Common myeloid progenitor, CD34-positive (primary cell): ENCODE measurements at places on chromosomes 1 and 21.

DNA sequence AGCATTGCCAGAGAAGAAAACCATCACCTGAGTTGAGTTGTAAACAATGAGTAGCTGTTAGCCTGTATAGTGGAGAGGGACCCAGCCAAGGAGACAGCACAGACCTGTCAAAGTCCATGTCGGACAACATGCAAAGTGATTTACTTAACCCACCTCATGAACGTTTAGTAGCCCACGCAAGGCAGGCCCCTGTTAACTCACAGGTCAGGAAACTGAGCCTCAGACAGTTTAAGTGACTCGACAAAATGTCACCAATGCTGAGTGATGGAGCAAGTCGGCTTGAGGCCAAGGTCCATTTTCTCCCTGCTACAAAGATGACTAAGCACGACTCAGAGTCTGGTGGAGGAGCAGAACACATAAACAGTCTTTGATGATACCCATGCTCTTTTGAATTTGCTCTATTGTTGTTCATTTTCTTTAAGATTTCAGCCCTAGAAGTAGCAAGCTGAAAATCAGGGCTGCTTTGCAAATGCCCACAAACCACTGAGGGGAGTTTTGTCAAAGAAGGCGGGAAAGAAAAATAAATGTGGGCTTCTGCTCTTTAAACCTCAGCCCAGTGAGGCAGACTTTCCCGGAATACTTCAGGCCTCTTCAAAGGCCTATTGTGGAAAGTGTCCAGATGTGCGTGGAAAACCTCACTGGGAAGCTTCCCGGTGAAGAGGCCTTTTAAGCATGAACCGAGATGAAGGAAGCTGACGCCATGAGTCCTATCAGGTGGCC is 83.8 kb upstream of the HOOK1 start:
- DNase-seq = peak; percentile 86

DNA sequence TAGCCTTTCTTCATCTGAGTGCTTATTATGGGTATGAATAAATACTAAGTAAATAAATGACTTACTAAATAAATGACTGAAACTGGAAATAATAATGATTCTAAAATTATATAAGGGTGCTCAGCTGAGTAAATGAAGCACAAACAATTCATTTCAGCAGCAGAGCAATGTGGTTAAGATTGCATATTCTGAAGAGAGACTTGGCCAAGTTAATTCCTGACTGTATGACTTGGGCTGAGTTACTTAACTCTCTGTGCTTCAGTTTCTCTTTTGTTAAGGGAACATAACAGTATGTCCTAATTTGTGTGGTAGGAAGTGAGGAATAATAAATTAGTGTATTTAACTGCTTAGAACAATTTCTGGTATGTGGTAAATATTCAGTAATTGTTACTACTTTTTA is 19.1 kb downstream of the AGL start:
- no peak for DNase-seq

DNA sequence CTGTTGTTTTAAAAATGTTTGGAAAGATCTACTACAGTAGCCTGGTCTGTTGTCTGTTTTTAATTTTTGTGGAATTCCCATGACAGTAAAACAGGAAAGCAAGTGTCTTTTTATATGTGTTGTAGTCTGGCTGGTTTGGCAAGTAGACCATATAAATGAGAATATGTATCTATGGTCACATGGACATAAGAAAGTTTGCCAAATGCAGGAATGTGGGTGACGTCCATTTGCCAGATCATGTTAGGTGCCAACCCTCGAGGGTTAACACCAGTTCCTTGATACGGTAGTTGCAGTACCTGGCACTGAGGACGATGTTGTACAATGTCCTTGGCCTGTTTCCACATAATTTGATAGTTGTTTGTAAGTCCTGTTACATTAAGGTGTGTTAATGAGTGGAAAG is 6.2 kb downstream of the DAP3 start:
- no peak for DNase-seq

DNA sequence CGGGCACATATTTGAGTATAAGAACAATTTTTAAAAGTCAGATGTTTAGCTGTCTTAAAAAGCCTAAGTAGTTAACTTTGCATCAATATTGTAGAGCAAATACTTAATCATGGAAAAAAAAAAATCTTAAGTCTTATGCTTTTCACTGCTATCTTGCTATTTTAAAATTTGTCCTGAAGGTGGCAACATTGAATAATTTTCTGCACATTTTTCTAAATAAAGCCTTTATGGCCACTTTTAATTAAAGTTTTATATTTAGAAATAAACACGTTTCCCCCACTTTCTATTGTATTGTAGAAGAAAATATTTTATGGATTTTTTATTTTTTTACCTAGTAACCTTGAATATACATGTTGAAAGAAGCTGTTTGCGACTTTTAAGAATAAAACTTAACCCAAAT is 198.8 kb downstream of the AMY1C start:
- peak; percentile 41 for DNase-seq

DNA sequence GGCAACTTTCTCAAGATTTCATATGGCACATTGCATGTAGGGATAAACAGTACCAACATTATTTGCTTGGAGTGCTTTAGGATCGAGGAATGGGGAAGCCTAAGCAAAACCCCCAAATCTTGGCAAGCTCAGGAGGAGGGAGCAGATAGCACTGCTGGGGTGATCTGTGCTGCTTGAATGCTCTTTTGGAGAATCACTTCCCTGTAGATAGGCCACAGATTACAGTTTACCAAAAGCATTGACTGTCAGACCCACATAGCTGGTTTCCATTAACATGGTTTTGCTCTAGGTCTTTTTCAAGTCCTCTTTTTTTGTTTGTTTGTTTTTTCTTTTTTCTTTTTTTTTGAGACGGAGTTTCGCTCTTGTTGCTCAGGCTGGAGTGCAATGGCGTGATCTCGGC is 36.8 kb downstream of the OR13G1 start:
- no peak for DNase-seq

GRCh38 chr1:20115479-20115878 is 3.9 kb downstream of the PLA2G2D start:
- no peak for DNase-seq

DNA sequence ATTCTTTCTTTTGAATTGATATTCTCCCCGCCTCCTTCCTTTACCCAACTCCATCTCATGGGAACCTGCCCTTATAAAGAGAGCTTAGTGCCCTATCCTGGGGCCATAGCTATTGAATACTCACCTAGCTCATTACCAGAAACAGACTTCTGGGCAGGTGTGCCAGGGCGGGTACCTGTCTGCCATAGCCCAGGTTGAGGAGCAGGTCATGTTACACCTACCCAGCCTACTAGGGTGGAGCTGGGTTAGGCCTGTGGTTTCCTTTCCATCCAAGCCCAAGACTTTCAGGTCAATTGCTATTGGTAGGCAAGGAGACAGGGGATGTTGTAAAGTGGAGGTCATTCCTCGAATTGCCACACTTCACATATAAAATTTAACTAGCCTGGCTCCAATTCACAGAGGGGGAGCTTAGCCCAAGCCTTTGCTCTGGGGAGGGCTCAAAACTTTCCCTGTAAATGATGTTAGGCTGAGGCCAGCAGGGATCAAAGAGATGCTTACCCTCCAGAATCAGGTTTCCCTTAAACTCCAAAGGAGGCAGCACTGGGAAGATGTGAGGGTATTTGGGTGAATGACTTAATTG is 87.1 kb upstream of the IPO9 start:
- DNase-seq = no peak

DNA sequence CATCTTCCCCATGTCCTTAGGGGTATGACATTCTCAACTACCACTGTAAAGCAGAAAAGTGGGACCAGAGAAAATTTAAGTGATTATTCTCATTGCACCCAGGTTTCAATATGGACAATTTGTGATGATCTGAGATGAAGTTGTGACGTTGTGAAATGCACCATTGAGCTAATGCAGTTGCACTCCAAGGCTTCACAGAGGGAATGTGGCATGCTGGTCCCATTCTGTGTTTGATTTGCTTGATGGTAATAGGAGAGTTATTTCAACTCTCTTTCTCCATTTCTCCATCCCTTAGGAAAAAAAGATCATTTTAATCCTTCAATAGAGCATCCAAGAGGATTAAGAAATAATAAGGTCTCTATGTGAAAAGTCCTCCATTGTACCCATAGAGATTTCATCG is 136.6 kb downstream of the SLC30A10 start:
- DNase-seq = no peak

GRCh38 chr1:31617916-31618746 is 642 bp downstream of the HCRTR1 start:
- DNase-seq = peak; percentile 78

GRCh38 chr1:212909652-212910063 is 40.7 kb upstream of the VASH2 start:
- DNase-seq = no peak

DNA sequence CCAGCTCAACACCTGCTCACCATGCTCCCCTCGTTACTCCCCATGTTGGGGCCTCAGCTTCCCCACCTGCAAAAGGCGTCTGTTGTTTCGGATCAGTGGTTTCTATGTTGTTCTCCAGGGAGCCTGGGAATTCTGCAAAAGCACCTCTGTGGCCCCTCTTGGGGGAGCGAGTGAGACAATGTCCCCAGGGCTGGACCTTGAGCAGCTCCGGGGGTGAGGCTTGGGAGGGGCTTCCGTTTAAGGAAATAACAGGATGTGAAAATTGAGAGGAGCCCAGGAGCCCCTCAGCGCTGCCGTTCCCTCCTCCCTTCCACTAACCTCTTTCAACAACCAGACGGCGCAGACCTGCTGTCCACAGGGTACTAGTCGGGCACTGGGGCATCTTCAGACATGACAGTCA is 98.5 kb upstream of the IFFO2 start:
- DNase-seq = no peak
